ENCODE measurements at places on chromosomes 12 and 14.

GRCh38 chr12:19546027-19546426, 106.7 kb downstream of the AEBP2 start:
- no peak for DNase-seq

- DNase-seq: peak; percentile 50
These were observed 249.7 kb downstream of the FOXG1 start for GRCh38 chr14:29016050-29016900.

- no peak for DNase-seq
These were observed 24.5 kb upstream of the COL2A1 start for GRCh38 chr12:48028541-48029431.

DNA sequence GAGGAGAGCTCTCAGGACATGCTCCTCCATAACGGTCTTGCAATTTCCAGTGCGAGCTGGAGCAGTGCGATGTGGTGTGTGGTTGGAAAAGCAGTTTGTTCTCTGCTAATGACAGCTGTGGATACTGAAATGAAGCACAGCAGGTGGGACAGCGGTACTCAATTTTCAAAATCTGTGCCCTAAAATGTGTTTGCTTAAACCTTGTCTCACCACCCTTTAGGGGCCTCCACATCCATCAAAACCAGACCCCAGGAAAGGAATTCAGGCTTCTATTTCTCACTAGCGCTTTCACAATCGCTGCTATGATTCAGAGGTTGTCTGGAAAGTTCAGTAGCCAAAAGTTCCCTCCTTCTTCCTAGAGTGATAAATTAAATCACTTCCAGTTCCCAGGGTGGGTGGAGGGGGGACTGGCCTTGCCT, 440.8 kb downstream of the EGLN3 start:
- no peak for DNase-seq

- no peak for DNase-seq
These were observed 1.7 kb downstream of the CREBL2 start for GRCh38 chr12:12613344-12613743.

GRCh38 chr12:27652174-27652763, 44.0 kb upstream of the REP15 start:
- peak; percentile 73 for DNase-seq

DNA sequence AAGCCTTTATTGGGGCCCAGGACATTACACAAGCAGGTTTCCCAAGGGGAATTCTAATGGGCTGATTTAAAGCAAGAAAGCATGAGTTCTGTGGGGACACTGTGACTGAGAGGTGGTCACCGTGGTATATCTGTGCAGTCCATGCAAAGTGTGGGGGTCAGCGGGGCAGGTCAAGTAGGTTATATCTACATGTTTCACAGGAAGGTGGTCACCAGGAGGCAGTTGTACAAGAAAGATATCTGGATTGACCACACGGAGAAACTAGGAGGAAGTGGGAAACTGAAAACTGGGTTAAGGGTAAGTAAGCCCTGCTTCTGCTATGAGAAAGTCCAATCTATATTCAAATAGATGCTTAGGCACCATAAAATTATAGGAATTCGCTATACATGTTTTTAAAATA, 77.8 kb upstream of the CNOT2 start:
- DNase-seq: no peak

- DNase-seq: no peak
These were observed 608 bp upstream of the PIANP start for GRCh38 chr12:6701078-6701768.
